ENCODE measurements at places on chromosomes 11 and 22. TPM values are rescaled to one million over a fixed set of nuclear protein-coding genes. Genes with fewer than 3 reads are reported as not detected.

Gene MMP3
- not detected for total RNA-seq

Gene ABCC8
- 0.31 TPM for total RNA-seq

Gene FOLR3
- not detected for total RNA-seq

Gene IGF2
- total RNA-seq: 1.5 TPM
